Activated naive CD4-positive, alpha-beta T cell treated with anti-CD3 and anti-CD28 coated beads, Interleukin-2, amount 50 U/mL, for 16 hours (primary cell): ENCODE measurements at places on chromosomes 6 and 20.

GRCh38 chr6:22323848-22324247 lies 27.0 kb upstream of the PRL start:
- no peak for DNase-seq

DNA sequence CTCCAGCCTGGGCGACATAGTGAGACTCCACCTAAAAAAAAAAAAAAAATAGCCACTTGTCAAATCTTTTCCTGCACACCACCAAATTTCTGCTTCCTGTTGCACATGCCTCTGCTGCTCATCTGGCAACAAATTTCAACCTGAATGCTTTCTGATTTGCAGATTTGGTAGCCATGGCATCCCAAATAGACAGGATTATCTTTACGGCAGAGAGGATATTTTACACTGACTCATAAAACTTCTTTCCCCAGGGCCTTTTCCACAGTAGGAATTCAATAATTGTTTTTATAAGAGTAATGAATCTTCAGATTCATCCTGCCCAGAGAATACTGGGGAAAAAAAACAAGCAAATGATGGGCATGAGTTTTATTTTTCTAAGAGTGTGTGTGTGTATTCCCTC lies 264.6 kb downstream of the FRK start:
- DNase-seq, result no peak

GRCh38 chr6:73860303-73860702 lies 164.3 kb downstream of the CD109 start:
- DNase-seq, result no peak

DNA sequence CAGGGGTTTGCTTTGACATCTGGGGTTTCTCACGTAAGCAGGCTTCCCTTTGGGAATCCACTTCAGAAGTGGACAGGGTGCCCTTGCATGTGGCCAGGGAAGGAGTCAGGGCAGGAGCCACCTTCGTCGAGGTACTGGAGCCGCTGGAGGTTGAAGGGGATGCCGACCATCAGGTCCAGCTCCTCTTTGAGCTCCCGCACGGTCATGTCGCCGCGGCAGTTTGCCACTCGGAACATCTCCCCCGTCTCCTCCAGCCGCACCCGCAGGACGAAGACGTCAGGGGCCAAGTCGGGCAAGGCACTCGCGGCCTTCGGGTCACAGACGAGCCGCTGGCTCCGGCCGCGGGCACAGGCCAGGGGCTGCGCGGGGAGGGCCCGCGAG lies 360 bp downstream of the ANKRD60 start:
- no peak for DNase-seq

- DNase-seq, result no peak
These were observed 56.6 kb downstream of the TGM2 start for GRCh38 chr20:38108438-38108985.

- DNase-seq, result peak; percentile 69
These were observed 3.3 kb downstream of the VEGFA start for GRCh38 chr6:43773050-43773979.

DNA sequence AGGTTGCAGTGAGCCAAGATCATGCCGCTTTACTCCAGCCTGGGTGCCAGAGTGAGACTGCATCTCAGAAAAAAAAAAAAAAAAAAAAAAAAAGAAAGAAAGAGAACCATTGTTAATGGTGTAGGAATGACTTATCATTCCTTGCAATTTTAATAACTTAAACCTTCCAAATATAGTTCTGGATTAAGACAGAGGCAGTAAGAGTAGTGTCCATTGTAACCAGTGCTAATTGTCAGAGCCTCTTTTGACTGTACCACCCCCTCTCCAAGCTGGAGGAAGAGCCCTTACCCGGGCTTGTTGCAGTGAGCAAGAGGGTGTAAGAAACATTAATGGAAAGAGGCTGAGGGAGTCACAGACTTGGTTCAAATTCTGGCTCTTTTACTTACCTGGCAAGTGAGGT lies 53.8 kb downstream of the SASH1 start:
- DNase-seq, result no peak

- no peak for DNase-seq
These were observed 17.8 kb upstream of the TMEM14A start for GRCh38 chr6:52653151-52653550.

GRCh38 chr6:53598265-53598907 lies 53.5 kb upstream of the GCLC start:
- no peak for DNase-seq

DNA sequence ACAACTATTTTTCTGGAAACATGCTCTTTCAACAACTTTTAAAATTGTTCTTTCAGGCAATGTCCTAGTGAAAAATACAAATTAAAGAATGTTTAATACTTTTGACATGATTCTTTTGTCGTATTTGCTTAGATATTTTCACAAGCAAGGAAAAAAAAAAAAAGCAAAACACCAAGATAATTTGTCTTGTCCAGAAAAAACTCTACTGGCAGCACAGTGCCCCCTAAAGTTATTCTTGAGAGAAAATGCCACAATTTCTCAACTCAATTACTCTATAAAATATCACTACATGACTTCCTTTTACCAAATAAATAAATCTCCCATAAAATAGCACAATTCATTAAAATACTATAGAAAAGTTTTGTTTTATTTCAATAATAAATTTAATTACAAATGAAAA lies 652.5 kb upstream of the EPHA7 start:
- DNase-seq, result no peak

GRCh38 chr20:52402950-52403349 lies 211.4 kb upstream of the ZFP64 start:
- no peak for DNase-seq

GRCh38 chr20:54205450-54205849 lies 2.4 kb upstream of the PFDN4 start:
- no peak for DNase-seq

- DNase-seq, result no peak
These were observed 7.8 kb downstream of the DLGAP4 start for GRCh38 chr20:36313926-36314325.

- no peak for DNase-seq
These were observed 1.0 kb upstream of the NXT1 start for GRCh38 chr20:23349338-23350195.

DNA sequence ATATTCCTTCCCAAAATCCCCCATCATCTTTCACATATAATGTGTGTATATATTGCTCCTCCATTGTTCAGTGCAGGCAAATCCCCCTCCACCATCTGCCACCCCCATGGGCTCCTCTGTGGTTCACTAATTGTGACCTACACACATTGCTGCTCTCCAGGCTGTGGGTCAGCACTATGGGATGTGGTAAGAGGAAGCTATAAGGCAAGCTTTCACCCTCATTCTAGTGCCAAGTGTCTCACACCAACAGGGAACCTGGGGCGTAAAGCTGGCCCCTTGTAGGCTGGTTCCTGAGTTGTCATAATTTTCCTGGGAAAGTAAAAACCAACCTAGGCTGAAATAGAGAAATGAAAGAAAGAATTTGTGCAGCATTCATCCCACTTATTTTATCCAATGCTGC lies 16.8 kb downstream of the FKBP1A start:
- DNase-seq, result no peak

DNA sequence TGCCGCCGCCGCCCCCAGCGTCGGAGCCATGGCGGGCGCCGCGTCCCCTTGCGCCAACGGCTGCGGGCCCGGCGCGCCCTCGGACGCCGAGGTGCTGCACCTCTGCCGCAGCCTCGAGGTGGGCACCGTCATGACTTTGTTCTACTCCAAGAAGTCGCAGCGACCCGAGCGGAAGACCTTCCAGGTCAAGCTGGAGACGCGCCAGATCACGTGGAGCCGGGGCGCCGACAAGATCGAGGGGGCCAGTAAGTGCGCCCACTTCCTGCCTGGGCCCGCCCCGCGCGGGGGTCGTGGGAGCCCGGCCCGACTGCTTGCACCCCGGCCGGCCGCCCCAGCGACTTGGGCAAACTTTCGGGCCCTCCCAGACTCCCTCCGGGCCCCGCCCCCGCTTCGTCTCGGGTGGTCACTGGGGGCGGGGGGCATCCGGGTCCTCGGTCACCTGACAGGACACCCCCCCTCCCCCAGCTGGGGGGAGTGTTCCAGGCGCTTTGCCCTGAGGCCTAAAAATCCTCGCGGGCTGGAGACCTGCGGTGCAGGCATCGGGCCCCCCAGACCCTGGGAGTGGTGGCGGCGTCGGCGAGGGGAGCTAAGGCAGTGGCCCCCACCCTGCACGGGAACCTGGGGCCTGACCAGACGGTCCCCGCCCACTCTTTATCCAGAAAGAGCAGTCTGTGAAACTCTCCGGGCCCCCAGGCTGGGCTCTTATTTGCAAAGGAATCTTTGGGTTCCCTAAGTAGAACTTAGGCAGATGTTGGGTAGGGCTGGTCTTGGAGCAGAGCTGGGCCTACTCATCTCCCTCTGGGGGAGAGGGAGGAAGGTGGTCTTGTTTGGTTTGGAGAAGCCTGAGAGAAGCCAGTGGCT lies 501 bp downstream of the PLCG1 start:
- DNase-seq, result peak; percentile 60
